CD4-positive, alpha-beta T cell treated with Interleukin-1 beta for 1 hour (primary cell): ENCODE measurements at places on chromosomes 12 and 14.

- no peak for DNase-seq
These were observed 61.0 kb downstream of the CPM start for GRCh38 chr12:68871921-68872320.

DNA sequence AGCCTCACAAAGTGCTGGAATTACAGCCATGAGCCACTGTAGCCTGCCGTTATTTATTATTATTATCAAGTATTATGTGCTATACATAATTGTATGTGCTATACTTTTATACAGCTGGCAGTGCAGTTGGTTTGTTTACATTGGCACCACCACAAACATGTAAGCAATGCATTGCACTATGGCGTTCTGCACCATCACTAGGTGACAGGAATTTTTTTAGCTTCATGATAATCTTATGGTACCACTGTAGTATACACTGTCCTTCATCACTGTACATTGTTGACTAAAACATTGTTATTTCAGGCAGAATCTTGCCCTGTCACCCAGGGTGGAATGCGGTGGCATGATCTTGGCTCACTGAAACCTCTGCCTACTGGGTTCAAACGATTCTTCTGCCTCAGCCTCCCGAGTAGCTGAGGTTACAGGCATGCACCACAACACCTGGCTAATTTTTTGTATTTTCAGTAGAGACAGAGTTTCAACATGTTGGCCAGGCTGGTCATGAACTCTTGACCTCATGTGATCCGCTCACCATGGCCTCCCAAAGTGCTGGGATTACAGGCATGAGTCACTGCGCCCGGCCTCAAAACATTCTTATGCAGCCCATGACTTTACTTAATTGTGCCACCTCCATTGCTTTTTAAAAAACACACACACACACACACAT is 17.1 kb downstream of the MRPL42 start:
- DNase-seq, result no peak

- DNase-seq, result no peak
These were observed 1.3 kb upstream of the TMEM233 start for GRCh38 chr12:119592232-119592631.

DNA sequence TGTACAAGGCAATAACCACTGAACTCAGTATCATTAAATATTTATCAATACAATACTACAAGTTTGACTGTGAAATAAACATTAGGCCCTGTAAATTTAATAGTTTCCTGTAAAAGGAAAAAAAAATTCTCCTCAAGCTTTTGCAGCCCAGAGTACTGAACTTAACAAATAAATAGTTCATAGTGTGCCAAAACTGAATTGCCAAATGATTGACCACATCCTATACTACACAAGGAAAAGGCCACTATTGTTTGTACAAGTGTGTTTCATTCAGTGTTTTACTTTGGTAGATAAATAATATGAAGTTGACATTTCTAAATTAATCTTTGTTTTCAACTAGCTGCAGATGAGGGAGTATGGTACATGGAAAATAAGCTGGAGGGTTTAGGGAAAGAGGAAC is 379.6 kb downstream of the FLRT2 start:
- no peak for DNase-seq

DNA sequence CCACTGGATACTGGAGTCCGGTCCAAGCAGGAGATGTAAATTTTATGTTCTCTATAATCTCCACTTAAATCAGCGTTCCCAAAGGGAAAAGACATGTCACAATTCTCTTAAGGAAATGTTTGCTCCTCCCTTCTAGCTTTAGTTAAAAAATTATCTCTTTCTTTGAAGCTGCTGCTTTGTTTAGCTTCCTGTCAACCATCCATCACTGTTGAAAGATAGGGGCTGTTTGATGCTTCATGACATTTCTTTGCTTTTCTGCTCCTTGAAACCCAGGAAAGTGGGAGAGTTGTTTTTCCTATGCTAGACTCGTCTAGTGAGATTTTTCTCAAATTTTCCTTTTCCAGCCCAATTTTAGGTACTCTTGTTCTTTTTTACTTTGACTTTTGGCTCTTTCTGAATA is 31.9 kb downstream of the MBIP start:
- DNase-seq, result no peak

- peak; percentile 63 for DNase-seq
These were observed 49.5 kb upstream of the FOXN3 start for GRCh38 chr14:89466484-89466883.

- DNase-seq, result no peak
These were observed 85.1 kb downstream of the DERA start for GRCh38 chr12:15996254-15996653.

GRCh38 chr12:69014047-69014446 is 81.1 kb upstream of the CPM start:
- DNase-seq, result no peak

- DNase-seq, result peak; percentile 53
These were observed 11.8 kb downstream of the P2RX7 start for GRCh38 chr12:121144416-121144914.
